ENCODE measurements at places on chromosomes 13 and 19. TPM values are rescaled to one million over a fixed set of nuclear protein-coding genes. Genes with fewer than 3 reads are reported as not detected.

- DNase-seq = no peak
Measured at GRCh38 chr13:25446261-25446660, 74.5 kb downstream of the ATP8A2 start.

GRCh38 chr13:28494778-28495537 lies at the start of gene FLT1:
Gene FLT1, minus strand, starts transcription at chr13:28495128. Its CDS starts 285 bp downstream, at chr13:28494843.
- no peak for DNase-seq

- no peak for DNase-seq
Measured at GRCh38 chr13:38785042-38785441, 98.2 kb downstream of the FREM2 start.

The EBPL gene
- 77.0 TPM for total RNA-seq

The PEX11G gene
- 10.5 TPM for total RNA-seq

DNA sequence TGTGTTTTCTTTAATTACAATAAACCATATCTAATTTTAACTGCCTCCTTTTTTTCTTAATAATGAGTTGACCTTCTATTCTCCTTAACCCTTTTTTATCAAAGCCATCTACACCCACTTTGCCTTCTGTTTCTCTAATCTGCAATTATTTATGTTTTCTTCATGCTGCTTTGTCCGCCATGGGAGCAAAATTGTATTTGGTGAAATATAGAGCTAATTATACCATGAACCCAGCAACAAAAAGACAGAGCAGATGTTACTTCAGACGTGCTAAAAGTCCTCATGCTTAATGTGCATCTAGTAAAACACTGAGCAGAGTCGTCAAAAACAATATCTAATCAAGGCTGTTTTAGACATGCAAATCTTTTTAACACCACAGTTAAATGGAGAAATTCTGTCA lies 264.7 kb downstream of the DACH1 start:
- no peak for DNase-seq

GRCh38 chr13:70375718-70376117 lies 267.5 kb upstream of the KLHL1 start:
- no peak for DNase-seq

DNA sequence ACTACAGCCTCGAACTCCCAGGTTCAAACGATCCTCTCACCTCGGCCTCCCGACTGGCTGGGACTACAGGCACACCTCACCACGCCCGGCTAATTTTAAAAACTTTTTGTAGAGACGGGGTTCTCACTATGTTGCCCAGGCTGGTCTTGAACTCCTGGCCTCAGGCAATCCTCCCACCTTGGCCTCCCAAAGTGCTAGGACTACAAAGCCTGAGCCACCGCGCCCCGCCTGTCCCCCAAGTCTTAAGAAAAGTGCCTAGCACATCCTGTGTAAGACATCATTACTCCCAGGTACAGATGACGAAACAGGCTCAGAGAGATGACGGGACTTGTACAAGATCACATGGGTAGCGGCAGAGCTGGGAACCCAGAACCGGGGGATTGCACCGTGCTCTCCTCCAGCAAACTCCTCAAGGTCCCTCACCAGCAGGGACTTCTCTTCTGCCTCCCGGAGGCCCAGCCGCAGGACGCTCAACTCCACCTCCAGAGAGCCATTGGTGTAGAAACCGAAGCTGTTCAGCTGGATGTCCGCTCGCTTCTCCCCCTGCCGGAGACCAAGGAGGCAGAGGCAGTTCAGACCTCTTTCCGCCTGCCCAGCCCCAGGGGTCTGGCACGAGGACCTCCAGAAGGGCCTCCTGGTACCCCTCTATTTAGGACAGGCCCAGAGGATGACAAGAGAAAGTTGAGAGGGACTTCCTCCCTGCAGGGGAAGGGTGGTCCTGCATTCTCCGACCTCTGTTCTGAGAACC lies 1.0 kb downstream of the GPR108 start:
- DNase-seq = peak; percentile 72

The PSG4 gene
- not detected for total RNA-seq

The DZIP1 gene
- total RNA-seq = not detected

DNA sequence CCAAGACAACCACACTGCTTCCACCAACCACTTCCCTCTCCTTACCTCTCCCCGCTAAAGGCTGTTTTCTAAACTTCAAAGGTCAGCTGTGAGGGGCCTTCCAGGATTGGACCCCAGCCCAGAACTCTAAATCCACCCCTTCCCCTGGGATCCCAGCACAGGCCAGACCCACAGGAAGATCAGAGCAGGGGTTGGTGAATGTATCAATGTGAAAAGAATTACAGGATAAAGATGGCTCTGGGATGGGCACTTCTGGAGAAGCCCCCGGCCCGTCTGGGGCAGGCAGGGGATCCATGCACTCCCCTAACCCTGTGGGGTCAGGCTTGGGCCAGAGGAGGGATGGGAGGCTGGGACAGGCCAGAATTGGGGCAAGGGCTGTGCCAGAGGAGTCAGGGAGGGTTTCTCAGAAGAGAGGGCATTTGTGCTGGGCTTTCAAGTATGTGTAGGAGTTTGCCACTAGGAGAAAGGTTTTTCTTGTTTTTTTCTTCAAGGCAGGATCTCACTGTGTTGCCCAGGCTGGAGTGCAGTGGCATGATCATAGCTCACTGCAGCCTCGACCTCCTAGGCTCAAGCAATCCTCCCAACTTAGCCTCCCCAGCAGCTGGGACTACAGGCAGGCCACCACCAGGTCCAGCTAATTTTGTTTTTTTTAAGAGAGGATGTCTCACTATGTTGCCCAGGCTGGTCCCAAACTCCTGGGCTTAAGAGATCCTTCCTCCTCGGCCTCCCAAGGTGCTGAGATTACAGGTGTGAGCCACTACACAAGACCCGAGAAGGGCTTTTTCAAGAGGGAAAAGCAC lies 1.0 kb upstream of the MEF2B start:
- no peak for DNase-seq

- DNase-seq = no peak
Measured at GRCh38 chr13:44050450-44051063, 170.9 kb downstream of the LACC1 start.

The ZNF526 gene
- total RNA-seq = 13.4 TPM

- DNase-seq = peak; percentile 71
Measured at GRCh38 chr13:109785141-109785891, 1.1 kb downstream of the IRS2 start.

DNA sequence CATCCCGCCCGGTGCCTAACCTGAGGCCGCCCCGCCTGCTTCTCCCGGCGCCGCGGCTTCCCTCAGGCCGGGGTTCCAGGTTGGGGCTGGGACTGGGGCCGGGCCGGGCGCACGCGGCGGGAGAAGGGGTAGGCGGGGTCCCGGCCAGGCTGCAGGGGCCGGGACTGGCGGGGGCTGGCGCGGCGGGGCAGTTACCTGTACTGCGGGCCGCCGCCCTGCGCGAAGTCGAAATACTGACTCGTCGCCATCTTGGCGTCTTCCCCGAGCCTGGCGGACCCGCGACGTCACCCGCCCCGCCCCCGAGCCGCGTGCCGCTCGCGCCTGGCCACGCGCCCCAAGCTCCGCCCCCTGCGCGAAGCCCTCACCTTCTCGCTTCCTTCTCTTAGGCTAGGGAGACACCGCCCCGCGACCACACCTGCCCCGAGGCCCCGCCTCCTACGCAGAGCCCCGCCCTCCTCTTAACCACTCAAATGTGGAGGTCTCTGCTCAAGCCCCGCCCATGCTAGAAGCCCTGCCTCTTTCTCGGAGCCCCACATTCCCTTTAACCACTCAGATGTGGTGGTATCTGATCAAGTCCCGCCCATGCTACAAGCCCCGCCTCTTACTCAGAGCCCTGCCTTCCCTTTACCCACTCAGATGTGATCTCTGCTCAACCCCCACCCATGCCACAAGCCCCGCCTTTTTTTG lies at the start of gene ZFR2:
TSS of gene ZFR2 (minus strand) at position 269 of the 687 bp plus-strand sequence. CDS start at position 248, 21 bp downstream.
- no peak for DNase-seq

DNA sequence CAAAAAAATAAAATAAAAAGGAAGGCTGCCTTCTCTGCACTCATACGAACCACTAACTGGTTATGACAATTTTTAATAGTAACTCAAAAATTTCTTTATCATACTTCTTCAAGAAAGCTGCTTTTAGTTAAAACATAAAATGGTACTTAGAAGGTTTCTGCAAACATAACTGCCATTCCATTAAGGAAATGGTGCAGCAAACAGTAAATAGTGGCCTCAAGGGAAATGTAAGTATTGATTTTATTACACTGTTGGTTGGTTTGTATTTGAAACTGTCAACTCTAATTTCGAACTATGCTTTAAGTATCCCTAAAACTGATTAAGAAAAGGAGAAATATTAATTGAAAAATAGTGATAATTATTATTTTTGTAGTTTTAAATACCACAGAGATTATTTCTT lies 278.0 kb downstream of the DACH1 start:
- no peak for DNase-seq

- no peak for DNase-seq
Measured at GRCh38 chr13:45936621-45937020, 85.1 kb upstream of the SIAH3 start.

DNA sequence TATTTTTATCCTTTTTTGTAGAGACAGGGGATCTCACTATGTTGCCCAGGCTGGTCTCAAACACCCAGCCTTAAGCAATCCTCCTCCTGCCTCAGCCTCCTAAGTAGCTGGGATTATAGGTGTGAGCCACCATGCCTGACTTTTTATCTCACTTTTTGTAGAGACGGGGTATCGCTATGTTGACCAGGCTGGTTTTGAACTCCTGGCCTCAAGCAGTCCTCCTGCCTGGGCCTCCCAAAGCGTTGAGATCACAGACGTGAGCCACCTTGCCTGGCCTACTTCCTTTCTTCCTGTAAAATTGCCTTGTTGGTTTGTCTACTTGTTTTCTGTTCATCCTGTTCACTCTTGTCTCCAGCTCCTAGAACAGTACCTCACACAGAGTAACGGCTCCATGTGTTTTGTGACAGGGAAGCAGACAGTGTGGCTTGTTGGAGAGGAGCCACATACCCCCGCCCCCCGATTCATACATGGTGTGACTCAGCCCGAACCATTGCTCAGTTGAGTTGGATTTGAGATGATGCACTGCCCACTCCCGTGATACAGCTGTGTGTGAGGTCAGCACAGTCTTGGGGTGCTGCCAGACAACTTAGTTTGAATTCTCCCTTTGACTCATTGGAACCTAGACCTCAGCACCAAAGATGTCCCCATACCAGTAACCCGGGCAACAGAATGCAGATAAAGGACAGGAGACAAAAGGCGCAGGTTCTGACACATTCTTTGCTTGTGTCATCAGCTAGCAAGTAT lies 34.2 kb downstream of the GPR42 start:
- DNase-seq = peak; percentile 67

The DAND5 gene
- 0.20 TPM for total RNA-seq

DNA sequence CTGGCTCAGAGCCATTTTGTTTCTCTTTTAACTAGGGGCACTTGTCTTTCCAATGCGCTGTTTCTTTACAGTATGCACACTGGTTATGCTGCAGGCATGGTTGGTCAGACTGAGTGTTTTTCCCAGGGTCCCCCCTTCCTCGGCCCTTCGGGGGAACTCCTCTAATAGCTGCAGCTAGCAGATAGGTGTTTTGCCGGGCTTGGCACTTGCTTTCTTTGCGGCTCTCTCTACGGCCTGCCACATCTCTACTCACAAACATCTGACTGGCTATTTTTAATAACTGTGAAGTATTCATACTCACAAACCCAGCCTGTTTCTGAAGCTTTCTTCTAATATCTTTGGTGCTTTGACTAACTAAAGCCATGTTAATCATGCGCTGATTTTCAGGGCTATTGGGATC lies 89.4 kb downstream of the SLC25A15 start:
- no peak for DNase-seq

- no peak for DNase-seq
Measured at GRCh38 chr19:42018503-42019193, 24.6 kb upstream of the ATP1A3 start.

GRCh38 chr19:49362048-49362928 lies at the start of gene TEAD2:
Gene TEAD2, minus strand, starts transcription at chr19:49362416. Its CDS starts 2,341 bp downstream, at chr19:49360075.
- no peak for DNase-seq

The APOC4 gene
- total RNA-seq = not detected

The COX6B2 gene
- 3.3 TPM for total RNA-seq

DNA sequence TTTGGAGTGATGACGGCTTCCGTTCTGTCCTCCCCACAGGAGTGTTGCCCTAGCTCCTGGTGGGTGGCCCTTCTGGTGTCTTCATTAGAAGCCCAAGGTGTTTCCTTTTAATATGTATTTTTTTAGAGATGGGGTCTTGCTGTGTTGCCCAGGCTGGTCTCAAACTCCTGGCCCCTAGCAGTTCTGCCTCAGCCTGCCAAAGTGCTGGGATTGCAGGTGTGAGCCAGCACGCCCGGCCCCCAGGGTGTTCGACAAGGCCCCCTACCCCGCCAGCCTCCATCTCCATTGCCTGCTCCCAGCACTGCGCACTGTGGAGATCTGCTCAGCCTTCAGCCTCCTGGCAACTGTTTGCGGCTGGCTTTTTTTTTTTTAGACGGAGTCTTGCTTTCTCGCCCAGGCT lies 31.2 kb downstream of the BTBD2 start:
- no peak for DNase-seq

GRCh38 chr19:13882836-13883235 lies 5.9 kb downstream of the NANOS3 start:
- no peak for DNase-seq

DNA sequence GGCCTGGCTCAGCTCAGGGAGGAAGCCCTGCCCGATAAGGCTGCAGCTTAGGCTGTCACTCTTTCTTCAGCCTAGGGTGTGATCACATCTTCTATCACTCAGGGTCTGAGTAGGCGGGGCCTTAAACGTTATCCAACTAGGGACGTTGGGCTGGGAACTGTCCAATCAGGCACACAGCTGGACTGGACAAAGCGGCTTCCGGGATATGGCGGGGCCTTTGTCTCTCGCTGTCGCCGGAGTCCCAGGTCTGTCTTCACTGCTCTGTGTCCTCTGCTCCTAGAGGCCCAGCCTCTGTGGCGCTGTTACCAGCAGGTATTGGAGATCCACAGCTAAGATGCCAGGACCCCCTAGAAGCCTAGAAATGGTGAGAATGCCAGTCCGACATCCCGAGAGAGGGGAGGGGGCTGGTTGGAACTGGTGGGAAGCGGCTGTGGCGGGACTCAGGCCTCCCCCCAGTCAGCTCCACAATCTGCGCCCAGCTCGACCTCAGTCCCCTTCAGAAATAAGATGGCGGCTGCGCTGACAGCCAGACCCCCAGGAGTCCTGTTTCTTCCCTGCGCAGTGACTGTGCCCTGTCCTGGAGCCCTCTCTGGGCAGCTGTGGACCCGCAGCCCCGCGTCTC lies at the start of gene ZNF254:
TSS of gene ZNF254 (plus strand) at position 214 of the 622 bp plus-strand sequence. CDS start at position 335, 121 bp downstream.
- peak; percentile 94 for DNase-seq

DNA sequence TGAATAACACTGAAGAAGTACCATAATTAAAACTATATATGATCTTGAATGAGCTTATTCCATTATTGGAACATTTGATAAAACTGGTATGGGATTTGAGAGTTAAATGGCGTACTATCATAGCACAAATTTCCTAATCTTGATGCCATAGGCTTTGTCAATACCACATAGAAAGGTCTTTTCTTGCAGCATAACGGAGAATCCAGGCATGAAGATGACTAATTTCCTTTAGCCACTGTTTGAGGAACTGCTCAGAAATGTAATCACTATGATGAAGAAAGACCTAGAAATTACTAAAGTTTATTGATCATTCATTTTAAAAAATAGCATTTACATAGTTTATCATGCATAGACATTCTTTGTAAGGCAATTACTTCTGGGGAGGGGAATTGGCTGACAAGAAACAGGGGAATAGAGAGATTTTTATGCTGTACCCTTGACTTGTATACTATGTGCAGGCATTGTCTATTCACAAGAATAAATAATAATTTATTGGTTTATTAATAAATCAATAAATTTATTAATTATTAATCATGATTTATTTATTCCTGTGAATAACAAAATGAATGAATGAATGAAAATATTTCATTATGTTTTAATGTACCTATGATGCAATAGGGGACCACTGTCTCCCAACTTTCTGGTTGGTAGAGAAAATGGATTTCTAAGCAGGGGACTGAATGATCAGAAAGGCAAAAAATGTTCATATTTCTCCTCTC lies 2676.6 kb downstream of the PCDH9 start:
- DNase-seq = no peak

The PEG3 gene
- not detected for total RNA-seq

GRCh38 chr19:16328824-16329482 lies 4.3 kb downstream of the KLF2 start:
- DNase-seq = no peak
